Activated effector memory CD4-positive, alpha-beta T cell treated with anti-CD3 and anti-CD28 coated beads, Interleukin-2, amount 50 U/mL, for 16 hours (primary cell): ENCODE measurements at places on chromosomes 3 and 15.

GRCh38 chr3:101676216-101676764, 642 bp downstream of the ZBTB11 start:
- peak; percentile 98 for DNase-seq

GRCh38 chr3:43496740-43497375, 125.0 kb downstream of the ANO10 start:
- no peak for DNase-seq

DNA sequence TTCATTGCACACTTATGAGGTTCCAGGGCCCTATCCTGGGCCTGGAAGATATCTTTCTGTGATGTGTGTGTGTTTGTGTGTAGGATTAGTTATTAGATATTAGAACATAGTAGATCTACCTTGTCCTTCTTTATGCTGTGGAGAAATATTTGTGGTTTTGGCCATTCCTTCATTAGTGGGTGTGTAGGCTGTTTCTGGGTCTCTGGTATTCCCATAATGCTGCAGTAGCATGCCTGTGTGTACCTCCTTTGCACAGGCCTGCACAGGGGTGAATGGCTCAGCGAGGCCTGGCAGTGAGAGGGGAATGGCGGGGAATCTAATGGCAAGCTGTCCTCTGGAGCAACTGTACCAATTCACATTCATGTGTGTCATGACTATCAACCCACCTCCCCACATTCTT, 125.8 kb upstream of the MRPS22 start:
- DNase-seq, result no peak

DNA sequence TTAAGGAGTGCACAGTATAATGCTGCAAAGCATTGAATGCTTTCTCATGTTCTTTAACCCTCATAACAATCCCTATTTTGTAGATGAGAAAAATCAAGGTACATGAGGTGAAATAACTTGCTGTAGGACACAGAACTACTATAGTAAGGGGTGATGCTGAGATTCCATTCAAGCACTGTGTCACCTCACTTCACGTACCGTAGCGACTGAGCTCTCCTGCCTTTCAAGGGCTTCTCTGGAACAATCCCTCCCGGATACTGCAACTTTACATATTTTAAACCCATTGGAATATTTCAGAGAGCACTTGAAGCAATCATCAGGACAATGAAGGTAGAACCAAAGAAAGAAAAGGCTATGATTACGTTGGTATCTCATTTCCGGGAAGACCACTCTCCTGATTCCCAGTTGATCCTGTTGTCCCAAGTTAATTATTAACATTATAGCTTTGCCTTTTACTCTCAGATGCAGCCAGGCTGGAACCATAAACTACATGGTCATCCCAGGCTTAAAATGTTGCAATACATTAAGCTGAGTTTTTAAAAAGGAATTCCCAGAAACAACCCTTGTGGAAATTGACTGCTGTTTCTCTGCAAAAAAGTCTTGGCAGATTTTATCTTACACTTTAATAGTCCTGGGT, 252.2 kb upstream of the IGF1R start:
- DNase-seq, result no peak

DNA sequence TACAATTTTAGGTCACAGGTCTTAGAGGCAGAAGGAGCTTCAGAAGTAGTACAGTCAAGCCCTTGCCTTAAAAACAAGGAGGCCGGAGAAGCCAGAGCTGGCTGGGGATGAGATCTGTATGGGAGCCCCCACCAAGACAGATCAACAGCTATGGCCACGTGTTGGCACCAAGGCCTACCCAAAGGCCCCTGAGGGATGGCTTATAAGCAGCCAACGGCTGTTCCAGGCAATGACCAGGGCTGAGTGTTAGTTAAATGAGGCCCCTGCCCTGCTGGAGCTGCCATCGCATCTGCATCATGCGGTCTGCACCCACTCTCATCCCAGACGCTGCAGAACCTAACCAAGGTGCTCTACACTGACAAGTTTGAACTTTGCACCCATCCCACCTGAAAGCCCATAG, 43.3 kb downstream of the CCDC12 start:
- DNase-seq, result no peak

GRCh38 chr3:64900617-64901521, 213.1 kb upstream of the ADAMTS9 start:
- no peak for DNase-seq

DNA sequence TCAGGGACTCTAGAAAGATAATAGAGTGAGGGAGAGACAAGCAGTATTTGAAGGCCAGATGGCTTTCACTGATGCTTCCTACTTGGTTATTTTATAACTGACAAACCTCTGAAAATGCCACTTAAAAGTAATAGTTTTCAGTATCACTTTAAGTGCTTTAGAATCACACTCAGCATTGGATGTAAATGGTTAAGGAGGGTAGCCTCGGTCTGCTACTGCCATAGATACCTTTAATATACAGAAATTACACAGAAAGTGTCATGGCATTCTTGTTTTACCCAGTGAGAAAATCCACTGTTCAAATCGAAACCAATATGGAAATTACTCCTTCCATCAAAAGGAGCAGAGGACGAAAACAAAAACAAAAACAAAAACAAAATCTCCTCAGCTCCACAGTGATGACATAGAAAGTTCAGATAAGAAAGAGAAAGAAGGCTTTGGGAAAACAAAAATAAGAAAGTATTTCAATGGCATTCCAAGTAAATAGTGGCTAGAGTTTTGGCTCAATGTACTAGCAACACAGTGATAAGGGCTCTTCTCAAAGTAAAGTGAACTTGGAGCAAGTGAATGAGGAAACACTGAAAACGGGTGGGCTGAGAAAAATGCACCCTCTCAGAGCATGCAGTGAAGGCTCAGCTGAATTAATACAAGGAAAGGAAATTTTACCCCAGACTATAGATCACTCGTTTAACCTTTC, 43.2 kb upstream of the CD47 start:
- DNase-seq, result no peak

GRCh38 chr3:88019024-88019423, 39.8 kb downstream of the CGGBP1 start:
- DNase-seq, result no peak

DNA sequence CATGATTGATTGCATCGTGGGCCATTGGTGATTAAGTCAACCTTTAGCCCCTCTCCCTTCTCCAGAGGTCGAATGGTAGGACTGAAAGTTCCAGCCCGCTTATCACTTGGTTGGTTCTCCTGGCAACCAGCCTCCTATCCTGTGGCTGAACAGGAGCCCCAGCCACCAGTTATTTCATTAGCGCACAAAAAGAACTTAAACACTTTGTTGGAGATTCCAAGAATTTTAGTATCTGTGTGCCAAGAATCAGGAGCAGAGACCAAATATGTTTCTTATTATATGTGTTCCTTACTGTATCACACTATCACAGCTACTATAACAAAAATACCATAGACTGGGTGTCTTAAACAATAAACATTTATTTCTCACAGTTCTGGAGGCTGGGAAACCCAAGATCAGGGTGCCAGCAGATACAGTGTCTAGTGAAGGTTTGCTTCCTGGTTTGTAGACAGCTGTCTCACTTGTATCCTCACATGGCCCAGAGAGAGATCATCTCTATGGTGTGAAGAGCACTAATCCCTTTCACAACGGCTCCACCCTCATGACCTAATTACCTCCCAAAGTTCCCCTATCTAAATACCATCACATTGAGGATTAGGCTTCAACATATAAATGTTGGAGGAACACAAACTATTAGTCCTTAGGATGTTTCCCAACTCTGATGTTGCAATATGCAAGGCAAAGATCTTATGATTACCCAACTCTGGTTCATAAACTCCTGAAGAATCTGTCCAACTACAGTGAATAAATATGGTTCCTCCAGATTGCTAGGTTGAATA, 30.5 kb upstream of the APH1B start:
- no peak for DNase-seq

DNA sequence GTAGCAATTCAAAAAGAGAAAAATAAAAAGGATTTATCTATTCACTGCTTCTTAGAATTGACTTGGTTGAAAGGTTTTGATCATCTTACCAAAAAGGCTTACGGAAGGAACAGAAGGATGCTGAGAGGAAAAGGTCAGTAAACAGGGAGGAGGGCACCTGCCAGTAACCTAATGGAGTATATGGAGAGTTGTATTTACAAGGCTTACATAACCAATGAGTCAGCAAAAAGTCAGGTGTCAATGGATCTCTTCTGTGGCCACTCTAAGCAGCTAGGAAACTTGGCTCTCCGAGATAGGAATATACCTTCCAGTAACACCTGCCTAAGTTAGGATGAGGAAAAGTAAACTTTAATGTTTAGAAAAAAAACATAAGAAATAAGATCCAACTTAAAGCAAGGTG, 80.5 kb upstream of the PLXND1 start:
- no peak for DNase-seq

DNA sequence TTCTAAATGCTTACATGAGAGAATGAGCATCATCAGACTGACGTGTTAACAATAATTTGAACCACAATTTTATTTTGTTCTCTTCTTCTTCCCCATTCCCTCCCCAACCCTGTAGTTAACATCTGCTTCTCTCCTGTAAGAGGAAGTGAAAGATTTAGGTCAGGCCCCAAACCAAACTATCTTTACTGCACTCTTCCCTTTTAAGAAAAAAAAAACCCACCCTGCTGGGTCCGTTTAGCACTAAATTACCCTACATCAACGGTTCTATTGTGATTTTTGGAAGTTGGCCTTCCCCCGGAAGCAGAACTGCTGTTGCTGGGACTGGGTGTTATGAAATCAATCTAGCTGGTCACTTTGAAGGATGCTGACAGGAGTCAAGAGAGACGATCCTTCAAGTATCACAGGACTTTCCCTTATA, 49.4 kb downstream of the NFKBIZ start:
- no peak for DNase-seq

GRCh38 chr3:138394686-138395085, 39.7 kb upstream of the ESYT3 start:
- DNase-seq, result no peak

- no peak for DNase-seq
These were observed 433.3 kb downstream of the RAP2B start for GRCh38 chr3:153595186-153595815.

GRCh38 chr3:94071713-94072284, 8.9 kb downstream of the NSUN3 start:
- DNase-seq, result no peak

GRCh38 chr3:106913111-106913698, 464.0 kb upstream of the CCDC54 start:
- DNase-seq, result no peak

DNA sequence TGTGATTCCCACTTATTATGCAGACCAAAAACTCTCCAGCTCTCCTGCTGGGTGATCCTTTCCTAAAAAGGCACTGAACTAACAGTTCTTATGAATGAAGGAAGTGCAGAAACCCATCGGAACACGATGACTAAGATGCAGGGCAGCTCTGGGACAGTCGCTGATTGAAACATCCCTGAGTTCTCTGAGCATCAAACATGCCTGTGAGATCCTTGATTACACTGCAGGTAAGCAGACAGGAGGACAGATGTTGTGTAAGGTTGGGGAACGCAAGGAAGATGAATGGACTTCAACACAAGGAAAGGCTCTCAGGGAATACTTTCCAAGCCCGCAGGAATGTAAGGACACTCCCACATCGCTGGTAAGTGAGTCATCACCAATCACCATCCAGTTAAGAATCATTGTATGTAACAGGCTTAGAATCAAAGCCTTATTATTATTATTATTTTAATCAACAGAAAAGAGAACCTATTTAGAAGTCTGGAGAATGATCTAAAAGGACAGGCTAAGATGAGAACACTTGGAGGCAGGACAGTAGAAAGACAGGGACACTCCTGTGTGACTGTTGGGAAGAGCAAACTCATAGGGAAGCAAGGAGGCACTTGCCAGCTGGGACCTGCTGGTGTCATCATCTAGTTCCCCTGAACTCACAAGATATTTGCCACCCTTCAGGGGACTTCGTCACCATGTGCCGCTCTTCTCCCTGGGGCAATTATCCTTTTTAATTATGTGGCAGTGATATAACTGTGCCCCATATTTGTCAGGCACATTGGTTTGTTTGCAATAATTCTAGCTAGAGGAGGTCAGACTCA, 26.0 kb downstream of the TMEM158 start:
- DNase-seq, result no peak

GRCh38 chr3:103210583-103210982, 775.8 kb downstream of the ZPLD1 start:
- no peak for DNase-seq

GRCh38 chr3:38551026-38551832, 55.1 kb downstream of the EXOG start:
- DNase-seq, result peak; percentile 28

- no peak for DNase-seq
These were observed 108.1 kb upstream of the TPM1 start for GRCh38 chr15:62934236-62934971.

DNA sequence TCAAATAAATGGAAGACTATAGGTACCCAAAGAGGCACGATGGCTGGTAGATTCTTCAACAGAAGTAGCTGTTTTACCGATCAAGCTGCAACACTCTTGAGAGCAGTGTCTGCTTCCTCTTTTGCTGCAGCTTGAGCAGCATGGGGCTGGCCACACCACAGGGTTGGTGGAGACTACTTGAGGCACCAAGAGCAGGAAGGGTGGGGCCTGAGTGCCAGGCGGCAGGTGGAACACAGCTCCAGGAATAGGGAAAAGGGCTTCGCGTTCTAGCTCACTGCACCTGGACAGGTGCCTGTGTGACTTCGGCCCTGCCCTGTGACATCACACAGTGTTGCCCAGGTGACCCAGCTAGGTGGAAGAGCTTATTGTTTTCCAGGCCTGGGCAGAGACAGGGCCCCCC, at the start of gene CCDC33:
Gene CCDC33 (plus strand): TSS at position 365 of the 400 bp plus-strand sequence. CDS start 394 bp downstream, outside the sequence.
- DNase-seq, result no peak

GRCh38 chr3:123419181-123419849, 29.6 kb downstream of the ADCY5 start:
- DNase-seq, result no peak

- DNase-seq, result no peak
These were observed 17.4 kb downstream of the H1-8 start for GRCh38 chr3:129560269-129560787.

DNA sequence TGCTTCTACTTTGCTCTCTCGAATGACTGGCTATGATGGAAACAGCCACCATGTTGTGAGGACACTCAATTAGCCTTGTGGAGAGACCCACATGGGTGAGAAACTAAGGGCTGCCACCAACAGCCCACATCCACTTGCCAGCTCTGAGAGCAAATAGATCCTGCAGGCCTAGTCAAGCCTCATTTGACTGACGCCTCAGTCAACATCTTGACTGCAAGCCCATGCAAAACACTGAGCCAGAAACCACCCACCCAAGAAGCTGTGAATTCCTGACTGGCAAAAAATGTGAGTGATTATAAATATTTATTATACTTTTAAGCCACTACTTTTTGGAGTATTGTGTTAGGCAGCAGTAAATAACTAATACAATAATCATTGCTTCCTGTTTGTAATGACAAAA, 58.4 kb downstream of the NOX5 start:
- no peak for DNase-seq

GRCh38 chr3:113659101-113659541, 37.3 kb downstream of the USF3 start:
- DNase-seq, result no peak

- DNase-seq, result no peak
These were observed 42.4 kb upstream of the RHO start for GRCh38 chr3:129485721-129486663.

- DNase-seq, result no peak
These were observed 17.9 kb upstream of the SPPL2A start for GRCh38 chr15:50783411-50783810.
